Hindlimb muscle (tissue), 1 donor: ENCODE measurements at places on chromosomes 2 and 18. TPM values are rescaled to one million over a fixed set of nuclear protein-coding genes. Genes with fewer than 3 reads are reported as not detected.

DNA sequence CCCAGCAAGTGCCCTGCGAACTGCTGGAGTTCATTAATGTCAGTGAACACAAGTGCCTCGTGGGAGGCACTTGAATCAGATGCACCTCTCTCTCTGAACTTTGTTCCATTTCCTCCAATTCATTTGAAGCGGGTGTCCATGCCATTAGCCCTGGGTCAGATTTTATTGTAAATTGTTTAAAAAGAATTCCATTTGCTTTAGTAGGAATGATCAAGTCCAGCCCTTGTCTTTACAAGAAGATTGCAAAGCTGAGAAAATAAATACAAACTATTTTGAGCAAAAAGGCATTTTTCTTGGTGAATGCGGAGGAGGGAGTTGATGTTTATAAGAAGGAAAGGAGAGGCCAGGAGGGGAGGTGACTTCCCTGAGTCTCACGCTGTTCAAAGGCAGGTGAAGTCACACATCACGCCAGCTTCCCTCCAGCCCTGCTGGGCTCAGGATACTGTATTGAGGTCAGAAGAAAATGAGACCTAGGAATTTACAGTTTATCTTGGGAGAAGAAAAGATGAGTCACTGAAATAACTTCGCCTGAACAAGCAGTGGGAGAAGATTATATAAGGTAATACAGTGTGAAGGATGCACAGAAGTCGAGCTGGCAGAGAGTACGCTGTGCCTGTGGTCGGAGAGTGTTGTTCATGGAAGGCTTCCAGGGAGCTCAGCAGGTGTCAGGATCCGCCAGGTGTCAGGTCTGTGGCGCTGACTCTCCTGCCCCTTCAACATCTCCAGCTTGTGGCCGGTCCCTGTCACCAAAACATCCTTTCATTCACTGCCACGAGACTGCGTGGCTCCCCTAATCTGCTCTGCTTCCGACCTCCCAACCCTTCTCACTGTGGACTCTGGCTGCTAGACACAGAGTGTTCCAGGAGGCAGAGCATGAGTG, 36.5 kb downstream of the EFR3B start:
- DNase-seq, result no peak

GRCh38 chr2:37809525-37809924, 115.6 kb upstream of the RMDN2 start:
- DNase-seq, result no peak

GRCh38 chr2:27690052-27690451, 26.4 kb downstream of the SLC4A1AP start:
- no peak for DNase-seq

DNA sequence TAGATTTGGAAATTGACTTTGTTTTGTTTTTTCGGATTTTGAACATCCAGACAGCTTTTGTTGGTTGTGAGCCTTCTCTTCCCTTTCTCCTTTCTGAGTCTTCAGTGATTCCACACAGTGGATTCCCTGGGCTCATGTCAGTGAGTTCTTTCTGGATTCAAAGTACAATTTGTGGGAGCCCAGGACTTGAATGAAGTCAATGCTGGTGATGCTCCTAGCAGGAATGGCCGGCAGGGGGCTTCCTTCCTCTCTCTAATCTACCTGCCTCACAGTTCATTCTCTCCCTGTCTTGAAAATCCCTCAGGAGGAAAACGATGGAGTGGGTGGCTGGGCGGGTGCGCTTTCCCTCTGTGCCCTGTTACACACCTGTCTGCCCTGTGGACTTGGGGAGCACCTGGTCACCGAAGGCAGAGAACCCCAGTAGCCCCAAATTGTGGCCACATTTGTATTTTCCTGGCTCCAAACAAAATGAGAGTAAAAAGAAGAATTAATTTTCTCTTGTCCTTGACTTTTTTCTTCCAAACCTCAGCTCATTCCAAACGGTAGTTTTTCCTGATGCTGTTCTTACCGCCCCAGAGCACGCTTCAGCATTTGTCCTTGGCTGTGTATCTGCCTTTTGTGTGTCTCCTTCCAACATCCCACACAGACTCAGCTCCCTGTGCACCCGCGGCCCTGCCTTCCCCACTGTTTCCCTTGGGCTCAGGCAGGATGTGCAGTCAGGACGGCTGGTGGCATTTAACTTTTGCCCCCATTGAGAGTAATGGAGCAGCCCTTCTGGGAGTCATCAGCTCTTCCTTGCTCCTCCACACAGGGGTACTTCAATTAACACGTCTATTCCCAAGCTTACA, 86.6 kb downstream of the MARCO start:
- DNase-seq, result no peak

DNA sequence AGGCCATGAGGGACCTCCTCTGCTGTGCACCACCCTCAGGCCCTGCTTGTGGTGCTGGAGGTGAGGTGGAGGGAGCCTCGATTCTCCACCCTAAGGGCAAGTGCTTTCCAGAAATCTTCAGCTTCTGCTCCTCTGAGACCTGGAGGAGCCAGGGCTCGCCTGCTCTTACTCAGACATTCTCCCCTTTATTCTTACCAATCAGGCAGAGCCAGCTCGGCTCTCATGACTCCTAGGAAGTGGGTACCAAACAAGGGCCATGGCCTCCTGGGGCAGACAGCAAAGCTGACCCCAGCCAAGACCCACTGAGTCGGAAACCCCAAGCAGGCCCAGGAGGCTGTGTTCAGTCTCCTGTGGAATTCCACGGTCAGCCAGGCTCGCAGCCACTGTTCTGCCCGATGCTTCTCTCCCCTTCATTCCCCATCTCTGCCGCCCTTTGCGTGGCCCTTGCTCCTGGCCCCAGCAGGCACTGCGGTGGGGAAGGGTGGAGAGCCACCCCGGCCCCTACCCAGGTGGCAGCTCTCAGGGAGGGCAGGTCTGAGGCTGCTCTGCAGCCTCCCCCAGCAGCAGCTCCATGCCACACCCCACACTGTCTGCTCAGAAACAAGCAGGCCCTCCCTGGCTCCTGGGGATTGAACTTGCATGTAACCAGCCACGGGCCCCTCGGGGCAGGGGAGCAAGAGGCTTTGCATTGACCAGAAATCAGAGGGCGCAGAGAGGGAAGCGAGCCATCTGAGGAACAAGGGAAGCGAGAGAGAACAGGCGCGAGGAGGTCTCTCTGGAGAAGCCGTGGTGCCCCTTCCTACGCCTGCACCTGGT, 24.0 kb downstream of the HS1BP3 start:
- DNase-seq, result no peak

DNA sequence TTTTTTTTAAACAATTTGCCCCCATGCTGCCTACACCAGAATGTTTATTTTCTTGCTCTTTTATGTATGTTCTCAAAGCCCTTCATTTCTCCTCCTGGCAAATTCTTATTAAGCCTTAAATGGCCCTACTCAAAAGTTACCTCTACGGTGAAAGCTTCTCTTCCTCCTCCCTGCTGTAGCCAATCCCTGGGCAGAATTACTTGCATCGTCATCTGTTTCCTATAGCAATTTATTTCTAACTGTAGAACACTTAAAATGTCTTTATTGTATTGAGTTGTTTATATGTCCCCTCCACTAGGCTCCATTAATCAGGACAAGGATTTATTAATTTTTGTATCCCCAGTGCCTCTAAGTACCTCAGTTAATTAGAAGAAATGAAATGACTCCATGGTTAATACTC, 2.5 kb upstream of the RAD51AP2 start:
- DNase-seq, result no peak

DNA sequence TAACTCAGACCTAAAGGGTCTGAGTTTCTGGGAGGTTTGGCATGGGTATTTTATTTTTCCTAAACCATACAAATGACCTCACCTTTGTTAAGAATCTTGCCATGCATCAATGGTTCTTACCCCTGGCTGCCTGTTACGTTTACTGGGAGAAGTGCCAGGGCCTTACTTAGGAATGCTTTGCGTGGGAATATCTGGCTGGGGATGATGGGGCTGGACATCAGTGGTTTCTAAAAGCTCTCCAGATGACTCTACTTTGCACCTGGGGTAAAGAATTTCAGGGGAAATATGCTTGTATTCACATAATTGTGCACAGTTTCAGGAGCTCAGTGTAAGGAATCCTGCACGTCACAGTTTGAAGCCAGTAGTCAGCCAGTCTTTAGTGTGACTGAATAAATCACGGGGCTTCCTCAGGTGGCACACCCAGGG, 18.2 kb upstream of the DAW1 start:
- no peak for DNase-seq

DNA sequence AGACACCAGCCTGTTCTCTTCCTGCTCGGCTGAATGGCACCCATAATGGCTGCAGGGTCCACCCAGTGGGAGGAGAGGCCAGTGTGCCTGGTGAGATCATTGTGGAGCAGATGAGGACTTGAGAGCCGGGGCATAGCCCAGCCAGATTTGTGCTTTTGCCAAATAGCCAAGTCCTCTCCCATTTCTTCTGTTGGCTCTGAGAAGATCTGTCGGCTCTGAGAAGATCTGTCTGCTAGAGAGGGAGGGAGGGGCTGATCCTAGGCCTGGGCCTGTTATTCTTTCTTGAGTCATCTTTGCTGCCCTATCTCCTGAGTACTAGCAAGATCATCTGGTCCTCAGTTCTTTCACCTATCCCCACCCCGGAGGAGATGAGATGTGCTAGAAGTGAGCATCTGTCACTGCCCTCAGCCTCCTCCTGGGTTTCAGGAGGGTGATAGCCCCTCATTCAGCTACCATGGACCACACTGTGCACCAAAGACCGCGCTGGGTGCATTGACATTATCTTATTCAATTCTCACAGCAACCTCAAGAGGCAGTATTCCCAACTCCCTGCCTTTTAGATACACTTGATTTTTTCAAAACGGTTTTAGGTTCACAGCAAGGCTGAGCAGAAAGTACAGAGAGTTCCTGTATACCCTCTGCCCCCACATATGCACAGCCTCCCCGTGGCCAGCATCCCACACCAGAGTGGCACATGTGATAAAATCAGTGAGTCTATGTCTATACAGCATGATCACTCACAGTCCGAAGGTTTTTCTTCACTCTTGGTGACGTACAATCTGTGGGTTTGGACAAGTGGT, 98.6 kb downstream of the CAPN13 start:
- no peak for DNase-seq

DNA sequence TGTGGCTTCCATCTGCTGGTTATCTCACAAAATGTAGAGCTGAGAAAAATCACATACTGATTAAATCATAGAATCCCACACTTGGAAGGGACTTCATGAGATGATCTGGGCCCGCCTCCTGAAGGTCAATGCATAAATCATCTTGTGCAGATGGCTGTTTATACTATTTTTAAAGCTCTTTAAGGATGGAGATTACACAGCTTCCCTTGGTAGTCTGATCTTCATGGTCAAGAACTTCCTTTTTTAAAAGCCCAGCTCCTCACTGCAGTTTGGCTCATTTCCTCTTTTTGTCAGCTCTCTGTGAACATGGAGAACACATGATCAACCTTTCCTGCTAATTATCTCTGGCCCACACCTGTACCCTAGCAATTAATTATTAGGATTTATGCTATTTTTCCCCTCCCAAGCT, 25.9 kb downstream of the GCG start:
- DNase-seq, result no peak

DNA sequence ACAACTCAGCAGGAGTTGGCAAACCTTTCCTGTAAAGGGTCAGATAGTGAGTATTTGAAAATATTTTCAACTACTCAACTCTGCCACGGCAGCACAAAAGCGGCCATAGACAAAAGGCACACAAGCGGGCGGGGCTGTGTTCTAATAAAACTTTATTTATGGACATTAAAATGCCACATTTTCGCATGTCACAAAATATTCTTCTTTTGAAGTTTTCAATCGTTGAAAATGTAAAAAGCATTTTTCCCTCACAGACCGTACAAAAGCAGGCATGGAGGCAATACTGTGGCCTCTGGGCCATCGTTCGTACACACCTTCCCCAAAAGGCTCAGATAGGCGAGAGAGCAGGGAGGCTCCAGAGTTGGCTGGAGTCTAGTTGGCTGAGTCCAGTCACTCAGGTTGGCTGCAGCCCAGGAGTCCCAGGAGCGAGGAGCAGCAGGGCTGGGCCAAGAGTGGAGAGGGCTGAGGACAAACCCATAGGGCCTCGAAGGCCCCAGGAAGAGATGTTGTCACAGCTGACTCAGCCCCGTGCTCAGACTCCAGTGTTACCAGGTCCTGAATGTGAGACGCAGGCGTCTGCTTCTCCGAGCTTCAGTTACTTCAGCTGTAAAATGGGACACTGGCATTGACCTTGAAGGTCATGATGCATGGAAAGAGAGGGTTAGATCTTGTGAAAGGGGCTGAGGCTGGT, 42.5 kb downstream of the SDC1 start:
- no peak for DNase-seq

DNA sequence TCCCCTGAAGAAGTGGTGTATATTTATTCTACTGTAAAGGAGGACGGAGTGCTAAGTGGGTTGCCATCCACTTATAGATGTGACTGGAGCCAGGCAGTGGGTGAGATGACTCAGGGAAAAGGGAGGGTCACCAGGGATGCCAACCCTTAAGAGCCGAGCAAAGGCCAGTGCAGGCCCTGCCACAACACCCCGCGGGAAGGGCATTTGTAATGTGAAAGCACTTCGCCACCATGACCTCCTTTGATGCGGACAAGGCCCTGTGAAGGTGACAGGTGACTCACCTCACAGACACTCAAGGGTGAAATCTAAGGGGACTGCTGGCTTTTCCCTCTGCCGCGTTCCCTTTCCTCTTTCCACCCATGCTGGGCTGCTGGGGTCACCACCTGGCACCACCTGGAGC, 50.2 kb upstream of the MRPL33 start:
- DNase-seq, result no peak

DNA sequence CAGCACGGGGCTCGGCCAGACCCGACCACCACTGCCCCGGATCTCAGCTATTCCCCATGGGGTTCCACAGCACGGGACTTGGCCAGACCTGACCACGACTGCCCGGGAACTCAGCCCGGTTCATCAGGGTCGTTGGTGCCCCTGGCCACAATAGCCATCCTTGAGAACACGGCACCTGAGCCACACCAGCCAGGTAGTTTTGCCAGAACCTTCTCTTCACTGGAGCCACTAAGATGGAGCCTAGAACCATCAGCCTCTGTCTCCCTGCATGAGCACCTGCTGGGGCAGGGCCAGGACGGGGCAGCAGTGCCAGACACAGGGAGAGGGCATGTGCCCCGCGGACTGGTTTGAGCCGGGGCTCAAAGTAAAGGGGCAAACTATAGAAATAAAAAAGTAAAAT, 11.4 kb upstream of the KCNG2 start:
- no peak for DNase-seq

GRCh38 chr18:49052891-49053644, 102.3 kb upstream of the SMAD7 start:
- DNase-seq, result no peak

DNA sequence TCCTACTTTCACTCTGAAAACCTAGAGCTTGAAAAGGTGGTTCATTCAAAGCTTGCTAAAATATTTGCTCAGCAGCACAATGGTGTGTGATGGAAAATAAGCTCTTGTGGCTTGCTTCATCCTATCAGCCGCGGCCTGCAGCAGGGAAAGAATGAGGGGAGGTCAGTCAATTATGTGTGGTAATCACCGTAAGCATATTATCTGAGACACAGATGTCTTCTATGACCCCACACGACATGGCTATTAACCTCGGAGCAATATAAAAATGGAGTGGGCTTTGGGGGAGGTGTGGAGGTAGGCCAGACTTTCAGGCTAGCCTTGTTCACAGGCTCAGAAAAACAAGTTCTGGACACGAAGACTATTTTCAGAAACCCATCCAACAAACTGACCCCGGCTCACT, 98.4 kb upstream of the SIX3 start:
- DNase-seq, result no peak

Gene RAB17
- polyA plus RNA-seq, result 1.6 TPM

Gene FBLN7
- 8.5 TPM for polyA plus RNA-seq

Gene TNFAIP6
- 9.0 TPM for polyA plus RNA-seq

Gene SCTR
- 3.7 TPM for polyA plus RNA-seq

Gene SRD5A2
- polyA plus RNA-seq, result not detected

Gene RNU2-63P
- not detected for polyA plus RNA-seq

Gene PCGF1
- 8.2 TPM for polyA plus RNA-seq
